Thymus (tissue), 14 donors: ENCODE measurements at places on chromosomes 13 and 19. TPM values are rescaled to one million over a fixed set of nuclear protein-coding genes. Genes with fewer than 3 reads are reported as not detected.

MEIS3 gene
- total RNA-seq: 1.7 TPM

DNA sequence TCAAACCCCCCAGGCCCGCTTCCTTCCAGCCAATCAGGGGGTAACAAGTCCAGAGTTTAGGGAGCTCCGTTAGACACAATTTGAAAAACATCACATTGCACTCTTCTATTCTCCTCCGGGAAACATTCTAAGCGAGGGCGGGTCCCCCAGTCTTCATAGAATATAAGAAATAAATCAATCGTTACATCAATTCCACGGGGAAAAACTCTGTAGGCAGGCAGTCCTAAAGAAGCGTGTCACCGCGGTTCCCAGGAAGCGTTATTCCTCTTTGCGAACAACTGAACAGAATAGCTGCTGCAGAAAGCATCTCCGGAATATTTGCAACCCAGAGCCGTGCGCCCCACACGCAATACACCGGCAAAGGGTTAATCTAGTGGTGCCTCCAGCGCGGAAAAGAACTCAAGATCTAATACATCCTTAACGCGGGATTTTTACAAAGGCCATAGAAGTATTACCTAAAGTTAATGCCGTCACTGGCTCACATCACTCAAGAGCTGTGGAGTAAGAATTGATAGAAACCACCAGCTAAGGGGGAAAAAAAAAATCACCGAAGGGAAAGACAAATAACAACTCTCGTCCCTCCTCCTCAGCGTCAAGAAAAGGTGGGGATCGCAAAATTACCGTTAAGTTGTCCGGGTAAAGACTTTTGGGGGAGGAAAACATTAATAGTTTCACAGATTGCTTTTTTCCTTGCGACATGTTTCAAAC lies 65.1 kb downstream of the KCNRG start:
- peak overlapping the region; percentile 99 for H3K27ac ChIP-seq
- peak overlapping the region; percentile 82 for H3K4me3 ChIP-seq
- H3K27me3 ChIP-seq: no peaks in the 10 kb centered on the region
- DNase-seq: peak; percentile 72
- peaks cover 6% of the 10 kb centered on the region for H3K4me1 ChIP-seq
- H3K36me3 ChIP-seq: peaks cover 4% of the 10 kb centered on the region

DNA sequence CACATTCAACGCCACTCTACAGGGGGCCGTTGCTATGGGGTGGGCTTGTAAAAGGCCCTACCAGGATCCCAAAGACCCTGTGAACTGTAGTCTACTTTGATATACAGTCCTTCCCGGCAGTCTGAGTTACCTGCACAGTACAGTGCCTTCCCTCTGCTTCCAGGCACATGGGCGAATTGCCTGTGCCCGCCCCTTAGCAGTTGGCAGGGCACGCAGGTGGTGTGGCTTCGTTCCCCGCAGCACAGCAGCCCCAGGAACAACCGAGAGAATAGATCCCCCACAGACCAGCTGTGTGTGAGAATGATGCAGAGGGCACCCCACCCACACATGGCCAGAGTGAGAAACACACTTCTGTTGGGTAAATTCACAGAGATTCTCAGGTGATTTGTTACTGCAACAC lies 60.6 kb downstream of the MRPL57 start:
- H3K27me3 ChIP-seq: no peaks in the 10 kb centered on the region
- peaks cover 48% of the 10 kb centered on the region for H3K4me1 ChIP-seq
- no peaks in the 10 kb centered on the region for H3K36me3 ChIP-seq
- DNase-seq: no peak
- H3K4me3 ChIP-seq: no peak overlapping the region
- peak overlapping the region; percentile 86 for H3K27ac ChIP-seq

GRCh38 chr19:56727677-56728076 lies 56.1 kb upstream of the ZNF835 start:
- no peak overlapping the region for H3K27ac ChIP-seq
- H3K4me1 ChIP-seq: no peaks in the 10 kb centered on the region
- H3K27me3 ChIP-seq: no peaks in the 10 kb centered on the region
- H3K36me3 ChIP-seq: no peaks in the 10 kb centered on the region
- H3K4me3 ChIP-seq: no peak overlapping the region

DNA sequence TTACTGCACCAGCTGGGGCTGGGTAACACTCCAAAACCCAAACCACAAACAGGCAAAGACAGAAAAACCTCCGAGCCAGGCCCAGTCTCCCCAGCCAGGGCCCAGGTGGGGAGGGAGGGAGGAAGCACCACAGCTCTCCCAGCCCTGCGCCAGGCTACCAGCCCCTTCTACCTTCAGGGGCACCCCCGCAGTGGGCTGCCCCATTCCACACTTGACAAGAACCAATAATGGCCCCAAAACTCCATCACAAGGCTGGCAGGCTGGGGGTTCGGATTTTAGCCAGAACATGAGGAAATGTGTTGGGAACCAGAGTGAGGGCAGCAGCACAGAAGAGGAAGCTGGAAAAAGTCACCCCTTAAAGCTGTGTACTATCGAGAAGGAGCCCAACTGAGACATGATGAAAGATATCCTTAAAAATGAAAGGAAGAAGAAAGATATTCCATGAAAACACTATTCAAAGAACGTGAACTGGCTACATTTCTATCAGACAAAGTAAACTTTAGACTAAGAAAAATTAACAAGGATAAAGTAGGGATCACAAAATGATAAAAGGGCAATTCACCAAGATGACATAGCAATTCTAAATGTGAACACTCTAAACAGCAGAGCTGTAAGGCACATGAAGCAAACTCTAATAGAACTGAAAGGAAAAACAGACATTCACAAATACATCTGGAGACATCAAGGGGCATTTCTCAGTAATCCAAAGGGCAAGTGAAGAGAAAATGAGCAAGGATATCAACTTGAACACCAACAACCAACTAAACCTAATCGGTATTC lies 12.9 kb downstream of the TUBGCP3 start:
- DNase-seq: peak; percentile 26
- H3K4me1 ChIP-seq: peaks cover 13% of the 10 kb centered on the region
- no peaks in the 10 kb centered on the region for H3K27me3 ChIP-seq

DNA sequence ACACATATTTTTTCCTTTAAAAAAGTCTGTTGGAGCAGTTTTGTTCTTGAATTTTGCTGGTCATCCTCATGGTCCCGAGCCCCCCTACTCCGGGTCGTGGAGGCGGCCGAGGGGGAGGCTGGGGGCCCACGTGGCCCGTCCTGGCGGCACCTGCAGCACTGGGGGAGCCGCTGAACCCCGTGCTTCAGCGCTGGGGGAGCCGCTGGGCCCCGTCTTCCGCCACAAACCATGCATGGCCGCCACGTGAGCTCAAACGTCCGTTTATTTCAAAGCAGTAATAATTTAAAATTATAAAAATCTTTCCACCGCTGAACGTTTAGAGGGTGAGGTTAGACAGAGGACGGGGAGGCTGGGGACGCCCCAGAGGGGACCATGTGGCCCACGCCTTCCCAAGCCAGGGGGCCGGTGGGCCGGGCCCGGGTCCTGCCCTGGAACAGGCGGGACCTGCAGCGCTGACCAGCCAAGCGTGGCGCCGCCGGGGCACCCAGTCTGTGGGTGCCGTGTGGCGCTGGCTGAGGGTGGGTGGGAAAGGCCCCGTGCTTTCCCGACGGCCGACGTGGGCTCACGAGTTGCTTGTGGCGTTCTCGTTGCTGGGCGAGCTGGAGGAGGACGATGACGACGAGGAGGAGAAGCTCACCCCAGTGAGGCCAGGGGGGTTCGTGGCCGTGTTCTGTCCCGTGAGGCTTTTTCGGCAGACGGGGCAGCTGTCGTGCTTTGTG lies 8.0 kb downstream of the FGF22 start:
- H3K27ac ChIP-seq: no peak overlapping the region
- H3K4me1 ChIP-seq: no peaks in the 10 kb centered on the region
- no peak overlapping the region for H3K4me3 ChIP-seq
- no peak for DNase-seq

GRCh38 chr13:109243311-109243951 lies 543.0 kb downstream of the IRS2 start:
- H3K4me1 ChIP-seq: no peaks in the 10 kb centered on the region
- H3K27ac ChIP-seq: no peak overlapping the region
- no peak for DNase-seq
- H3K4me3 ChIP-seq: no peak overlapping the region

DNA sequence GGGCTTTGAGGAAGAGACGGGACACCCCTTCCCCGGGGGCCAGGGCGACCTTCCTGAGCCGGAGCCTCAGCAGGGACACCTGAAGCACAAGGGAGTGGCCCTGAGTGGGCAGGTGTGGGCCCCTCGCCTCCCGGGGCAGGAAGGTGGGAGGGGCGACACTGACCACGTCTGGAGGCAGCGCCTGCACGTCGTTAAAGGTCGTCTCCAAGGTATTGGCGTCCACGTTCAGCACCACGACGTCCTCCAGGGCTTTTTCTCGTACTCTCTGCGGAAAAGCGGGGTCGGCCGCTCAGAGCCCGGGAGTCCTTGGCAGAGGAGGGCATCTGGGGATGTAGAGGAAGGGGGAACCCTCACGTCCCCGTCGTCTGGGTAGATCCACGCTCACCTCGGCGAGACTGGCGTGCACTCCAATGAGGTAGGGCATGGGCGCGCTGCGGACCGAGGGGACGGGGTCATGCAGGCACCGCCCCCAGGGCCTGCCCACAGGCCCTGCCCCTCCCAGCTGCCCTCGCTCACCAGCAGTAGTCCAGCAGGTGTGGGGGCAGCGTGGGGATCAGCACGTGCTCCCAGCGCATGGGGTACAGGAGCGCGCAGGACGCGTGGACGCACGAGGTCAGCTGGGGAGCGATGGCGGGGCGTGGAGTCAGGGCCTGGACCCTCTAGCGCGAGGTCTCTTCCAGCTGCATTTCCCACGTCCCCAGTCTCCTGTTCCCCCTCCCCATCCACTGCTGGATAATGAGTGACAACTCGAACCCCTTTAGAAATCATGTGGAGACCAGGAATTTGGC lies 6.1 kb downstream of the DENND1C start:
- no peak overlapping the region for H3K27ac ChIP-seq
- H3K4me1 ChIP-seq: no peaks in the 10 kb centered on the region
- peaks cover 36% of the 10 kb centered on the region for H3K36me3 ChIP-seq

SH2D3A gene
- total RNA-seq: 6.0 TPM

IGFL3 gene
- total RNA-seq: not detected

ZNF274 gene
- 15.7 TPM for total RNA-seq

PNMA8A gene
- total RNA-seq: 45.4 TPM

DPF1 gene
- total RNA-seq: 0.24 TPM

GRCh38 chr13:24004971-24005370 lies 107.7 kb upstream of the C1QTNF9B start:
- no peak overlapping the region for H3K4me3 ChIP-seq
- DNase-seq: no peak
- H3K27ac ChIP-seq: no peak overlapping the region
- H3K36me3 ChIP-seq: no peaks in the 10 kb centered on the region
- no peaks in the 10 kb centered on the region for H3K27me3 ChIP-seq

RETN gene
- total RNA-seq: 9.5 TPM

- peaks cover 67% of the 10 kb centered on the region for H3K27me3 ChIP-seq
- no peak overlapping the region for H3K4me3 ChIP-seq
- H3K4me1 ChIP-seq: peaks cover 8% of the 10 kb centered on the region
- H3K27ac ChIP-seq: no peak overlapping the region
- H3K36me3 ChIP-seq: no peaks in the 10 kb centered on the region
- no peak for DNase-seq
These were observed 4.2 kb downstream of the GJA3 start for GRCh38 chr13:20156702-20157101.

- H3K36me3 ChIP-seq: no peaks in the 10 kb centered on the region
- no peak overlapping the region for H3K27ac ChIP-seq
- H3K4me1 ChIP-seq: peaks cover 12% of the 10 kb centered on the region
- DNase-seq: no peak
- H3K4me3 ChIP-seq: no peak overlapping the region
These were observed 8.7 kb downstream of the LRCH1 start for GRCh38 chr13:46561691-46562090.

ABCA7 gene
- 23.4 TPM for total RNA-seq

DNA sequence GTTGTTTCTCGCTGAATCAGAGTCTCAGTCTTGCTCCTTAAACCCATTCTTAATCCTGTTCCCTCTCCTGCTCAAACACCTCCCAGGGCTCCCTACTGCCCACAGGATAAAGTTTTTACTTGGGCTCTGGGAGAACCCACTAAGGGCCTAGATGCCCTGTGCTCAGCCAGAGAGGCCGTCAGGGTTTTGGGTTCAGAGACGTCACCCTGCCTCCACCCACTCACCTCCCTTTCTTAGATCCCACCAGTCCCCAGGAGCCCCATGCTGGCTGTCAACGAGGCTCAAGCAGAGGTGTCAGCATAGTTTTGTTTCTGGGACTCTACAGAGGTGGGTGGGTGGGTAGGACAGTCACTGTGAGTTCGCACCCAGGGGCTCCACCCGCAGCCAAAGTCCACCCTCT lies 15.5 kb upstream of the CYP4F2 start:
- no peaks in the 10 kb centered on the region for H3K4me1 ChIP-seq
- H3K27me3 ChIP-seq: peaks cover 35% of the 10 kb centered on the region
- H3K4me3 ChIP-seq: no peak overlapping the region
- H3K27ac ChIP-seq: no peak overlapping the region
- DNase-seq: no peak
- no peaks in the 10 kb centered on the region for H3K36me3 ChIP-seq

RFX1 gene
- total RNA-seq: 1.2 TPM

- no peak overlapping the region for H3K4me3 ChIP-seq
- no peaks in the 10 kb centered on the region for H3K4me1 ChIP-seq
- DNase-seq: no peak
These were observed 70.7 kb downstream of the SPACA7 start for GRCh38 chr13:112446867-112447266.

- peaks cover 12% of the 10 kb centered on the region for H3K4me1 ChIP-seq
- no peak overlapping the region for H3K4me3 ChIP-seq
- no peak overlapping the region for H3K27ac ChIP-seq
- H3K27me3 ChIP-seq: no peaks in the 10 kb centered on the region
- H3K36me3 ChIP-seq: peaks cover 11% of the 10 kb centered on the region
These were observed 1.7 kb downstream of the MPV17L2 start for GRCh38 chr19:18194554-18195238.

DNA sequence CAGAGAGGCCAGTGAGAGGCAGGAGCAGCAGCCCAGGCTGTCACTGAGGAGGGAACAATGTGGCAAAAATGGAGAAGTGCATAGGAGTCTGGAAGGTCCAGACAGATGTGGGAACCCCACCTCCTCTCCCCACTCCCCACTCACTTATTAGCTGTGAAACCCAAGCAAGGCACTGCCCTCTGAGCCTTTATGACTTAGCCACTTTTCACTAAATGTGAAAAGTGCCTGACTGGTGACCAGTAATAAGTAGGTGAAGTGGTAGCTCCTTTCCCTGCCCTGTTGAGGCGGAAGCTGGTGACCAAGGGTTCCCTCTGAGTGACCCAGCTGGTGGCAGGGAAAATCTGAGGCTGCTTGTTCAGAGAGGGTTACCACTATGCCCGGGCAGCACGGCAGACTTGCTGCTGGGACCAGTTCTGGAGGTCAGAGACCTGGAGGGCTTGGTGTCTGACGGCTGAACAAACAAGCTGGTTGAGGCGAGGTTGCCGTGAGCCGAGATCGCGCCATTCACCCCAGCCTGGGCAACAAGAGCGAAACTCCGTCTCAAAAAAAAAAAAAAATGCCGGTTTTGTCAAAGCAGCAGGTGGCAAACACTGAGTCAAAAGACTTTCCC lies 80.0 kb downstream of the ZNF429 start:
- H3K27ac ChIP-seq: no peak overlapping the region
- no peak overlapping the region for H3K4me3 ChIP-seq
- DNase-seq: no peak
- no peaks in the 10 kb centered on the region for H3K27me3 ChIP-seq
- peaks cover 8% of the 10 kb centered on the region for H3K4me1 ChIP-seq

GRCh38 chr19:16571283-16571682 lies 932 bp downstream of the SLC35E1 start:
- peaks cover 59% of the 10 kb centered on the region for H3K4me1 ChIP-seq
- no peak for DNase-seq
- H3K4me3 ChIP-seq: peak overlapping the region; percentile 52
- H3K27me3 ChIP-seq: no peaks in the 10 kb centered on the region
- H3K27ac ChIP-seq: no peak overlapping the region
